Activated CD8-positive, alpha-beta T cell treated with anti-CD3 and anti-CD28 coated beads, Interleukin-2, amount 10 ng/mL, durations not matched to agents 7 days and 5 days (primary cell): ENCODE measurements at places on chromosomes 2 and 18. TPM values are rescaled to one million over a fixed set of nuclear protein-coding genes. Genes with fewer than 3 reads are reported as not detected.

DNA sequence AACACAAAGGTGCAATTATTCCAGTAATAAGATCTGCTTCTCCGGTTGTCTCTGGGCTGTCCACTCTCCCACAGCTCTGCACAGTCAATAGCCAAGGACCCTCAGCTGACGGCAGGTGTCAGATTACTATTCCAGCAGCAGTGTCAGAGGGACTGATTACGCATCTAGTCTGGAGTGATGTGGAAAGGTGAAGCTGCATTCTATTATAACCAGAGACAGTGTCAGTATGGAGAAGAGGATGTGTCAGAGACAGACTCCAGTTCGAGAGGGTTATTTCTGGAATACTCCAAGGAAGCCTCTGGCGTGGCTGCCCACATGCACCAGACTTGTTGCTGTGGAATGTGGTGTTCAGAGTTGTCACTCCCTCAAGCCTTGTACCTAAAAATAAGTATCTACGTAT lies 163.6 kb upstream of the TMEM200C start:
- no peak overlapping the region for H3K4me3 ChIP-seq
- no peak for DNase-seq
- no peaks in the 10 kb centered on the region for H3K27me3 ChIP-seq
- no peak overlapping the region for H3K27ac ChIP-seq
- H3K4me1 ChIP-seq = peaks cover 2% of the 10 kb centered on the region

GRCh38 chr2:213125646-213126347 lies 25.6 kb downstream of the IKZF2 start:
- no peak overlapping the region for H3K4me3 ChIP-seq
- no peaks in the 10 kb centered on the region for H3K27me3 ChIP-seq
- no peak overlapping the region for H3K27ac ChIP-seq
- H3K4me1 ChIP-seq = peaks cover 70% of the 10 kb centered on the region

DNA sequence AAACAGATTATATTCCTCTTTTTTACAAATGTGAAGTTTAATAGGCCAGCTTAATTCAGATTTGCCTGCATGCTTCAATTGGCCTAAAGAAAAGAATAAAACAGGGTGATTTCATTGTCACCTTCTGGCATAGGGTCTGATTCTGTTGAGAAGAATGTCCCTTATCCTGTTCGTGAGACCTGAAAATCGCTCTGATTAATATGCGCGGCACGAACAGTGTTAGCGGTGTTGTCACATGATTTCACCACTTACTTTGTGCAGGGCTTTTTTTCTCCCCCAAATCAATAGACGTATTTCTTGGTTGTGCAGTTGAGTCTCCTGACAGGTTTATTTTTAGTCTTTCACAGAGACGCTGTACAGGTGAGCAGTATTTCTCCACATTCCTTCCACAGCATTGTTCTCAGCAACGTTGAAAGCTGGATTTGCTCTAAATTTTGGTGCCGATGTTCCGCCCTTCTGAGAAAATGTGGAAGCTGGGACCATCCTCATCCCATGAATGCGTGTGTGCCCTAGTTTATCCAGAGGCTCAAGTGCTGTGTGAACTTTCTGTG lies 81.9 kb downstream of the ITGB1BP1 start:
- no peaks in the 10 kb centered on the region for H3K27me3 ChIP-seq
- no peak overlapping the region for H3K4me3 ChIP-seq
- no peaks in the 10 kb centered on the region for H3K36me3 ChIP-seq
- peaks cover 2% of the 10 kb centered on the region for H3K4me1 ChIP-seq

GRCh38 chr18:50992351-50992762 lies 24.5 kb downstream of the ELAC1 start:
- H3K4me1 ChIP-seq = no peaks in the 10 kb centered on the region
- no peak for DNase-seq
- H3K36me3 ChIP-seq = peaks cover 4% of the 10 kb centered on the region
- no peak overlapping the region for H3K27ac ChIP-seq

DNA sequence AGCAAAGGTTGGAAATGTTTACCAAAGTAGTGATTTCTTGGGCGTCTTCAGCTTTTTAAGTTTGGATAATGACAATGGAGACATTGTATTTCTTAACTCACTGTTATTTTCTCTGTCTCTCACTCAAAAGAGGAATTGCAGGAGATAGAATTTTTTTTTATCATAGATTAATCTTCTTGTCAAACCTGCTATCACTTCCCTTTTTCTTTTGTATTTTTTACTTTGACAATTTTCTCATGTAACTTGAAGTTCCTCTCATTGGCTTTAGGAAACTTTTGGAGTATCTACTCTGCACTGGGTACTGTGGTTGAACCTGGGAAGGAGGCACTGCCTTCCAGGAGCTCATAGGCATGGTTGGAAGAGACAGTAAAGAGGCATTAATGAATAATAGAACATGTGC lies 489.1 kb downstream of the CNTNAP5 start:
- no peak overlapping the region for H3K27ac ChIP-seq
- DNase-seq = no peak
- no peak overlapping the region for H3K4me3 ChIP-seq
- no peaks in the 10 kb centered on the region for H3K4me1 ChIP-seq
- no peaks in the 10 kb centered on the region for H3K27me3 ChIP-seq
- no peaks in the 10 kb centered on the region for H3K36me3 ChIP-seq

Gene CXCR1
- total RNA-seq = 0.55 TPM

- no peak for DNase-seq
- H3K4me1 ChIP-seq = no peaks in the 10 kb centered on the region
- no peak overlapping the region for H3K27ac ChIP-seq
- no peaks in the 10 kb centered on the region for H3K27me3 ChIP-seq
- H3K36me3 ChIP-seq = no peaks in the 10 kb centered on the region
- no peak overlapping the region for H3K4me3 ChIP-seq
Measured at GRCh38 chr2:36456227-36457175, 100.9 kb downstream of the CRIM1 start.

Gene TUBB8B
- not detected for total RNA-seq

Gene DAW1
- total RNA-seq = not detected

GRCh38 chr18:32271672-32272208 lies 81.9 kb downstream of the MEP1B start:
- H3K4me1 ChIP-seq = no peaks in the 10 kb centered on the region
- H3K27ac ChIP-seq = no peak overlapping the region
- peak; percentile 24 for DNase-seq
- H3K4me3 ChIP-seq = no peak overlapping the region
- peaks cover 8% of the 10 kb centered on the region for H3K27me3 ChIP-seq

DNA sequence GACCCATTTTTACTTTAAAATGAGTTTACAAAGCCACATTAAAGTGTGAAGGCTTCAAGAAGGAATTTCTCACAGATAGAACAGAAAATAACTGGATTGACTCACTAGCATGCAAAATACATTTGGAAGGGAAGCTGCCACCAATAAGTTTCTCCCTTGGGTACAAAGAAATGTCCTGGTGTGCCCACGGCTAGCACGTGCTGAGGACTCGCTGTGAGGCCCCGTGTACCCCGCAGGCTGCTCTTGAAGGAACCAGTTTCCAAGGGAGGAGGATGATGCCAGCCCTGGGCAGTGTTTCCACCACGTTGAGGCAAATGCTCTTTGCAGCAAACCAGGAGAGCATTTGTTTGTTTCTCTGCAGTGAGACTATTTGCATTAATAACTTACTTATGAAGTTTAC lies 207.3 kb downstream of the SH3RF3 start:
- DNase-seq = no peak
- no peak overlapping the region for H3K27ac ChIP-seq
- H3K27me3 ChIP-seq = peaks cover 2% of the 10 kb centered on the region
- H3K4me1 ChIP-seq = peaks cover 55% of the 10 kb centered on the region

DNA sequence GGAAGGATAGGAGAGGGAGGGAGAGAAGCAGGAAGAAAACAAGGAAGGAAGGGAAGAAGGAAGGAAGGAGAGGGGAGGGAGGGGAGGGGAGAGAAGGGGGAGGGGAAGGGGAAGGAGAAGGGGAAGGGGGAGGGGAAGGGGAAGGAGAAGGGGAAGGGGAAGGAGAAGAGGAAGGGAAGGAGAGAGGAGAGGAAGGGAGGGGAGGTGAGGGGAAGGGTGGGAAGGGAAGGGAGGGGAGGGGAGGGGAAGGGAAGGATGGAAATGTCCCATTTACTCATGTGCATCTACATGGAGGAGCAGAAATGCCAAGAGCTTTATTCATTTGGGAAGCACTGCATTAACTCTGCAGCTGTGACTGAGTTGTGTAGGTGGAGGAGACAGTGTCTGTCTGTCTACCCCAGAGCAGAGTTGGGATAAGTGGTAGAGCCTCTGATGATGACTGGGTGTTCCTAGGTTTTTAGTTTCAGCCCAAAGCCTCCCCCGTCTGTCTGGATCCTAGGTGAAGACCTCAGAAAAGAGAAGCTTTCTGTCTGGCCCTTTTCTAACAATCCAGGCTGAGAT lies 131.3 kb downstream of the COL6A3 start:
- H3K4me1 ChIP-seq = no peaks in the 10 kb centered on the region
- no peak overlapping the region for H3K4me3 ChIP-seq
- H3K27me3 ChIP-seq = peaks cover 6% of the 10 kb centered on the region

- no peak for DNase-seq
- no peak overlapping the region for H3K27ac ChIP-seq
- H3K36me3 ChIP-seq = no peaks in the 10 kb centered on the region
- no peaks in the 10 kb centered on the region for H3K27me3 ChIP-seq
- H3K4me1 ChIP-seq = no peaks in the 10 kb centered on the region
Measured at GRCh38 chr2:22885245-22885644, 499.7 kb upstream of the KLHL29 start.

DNA sequence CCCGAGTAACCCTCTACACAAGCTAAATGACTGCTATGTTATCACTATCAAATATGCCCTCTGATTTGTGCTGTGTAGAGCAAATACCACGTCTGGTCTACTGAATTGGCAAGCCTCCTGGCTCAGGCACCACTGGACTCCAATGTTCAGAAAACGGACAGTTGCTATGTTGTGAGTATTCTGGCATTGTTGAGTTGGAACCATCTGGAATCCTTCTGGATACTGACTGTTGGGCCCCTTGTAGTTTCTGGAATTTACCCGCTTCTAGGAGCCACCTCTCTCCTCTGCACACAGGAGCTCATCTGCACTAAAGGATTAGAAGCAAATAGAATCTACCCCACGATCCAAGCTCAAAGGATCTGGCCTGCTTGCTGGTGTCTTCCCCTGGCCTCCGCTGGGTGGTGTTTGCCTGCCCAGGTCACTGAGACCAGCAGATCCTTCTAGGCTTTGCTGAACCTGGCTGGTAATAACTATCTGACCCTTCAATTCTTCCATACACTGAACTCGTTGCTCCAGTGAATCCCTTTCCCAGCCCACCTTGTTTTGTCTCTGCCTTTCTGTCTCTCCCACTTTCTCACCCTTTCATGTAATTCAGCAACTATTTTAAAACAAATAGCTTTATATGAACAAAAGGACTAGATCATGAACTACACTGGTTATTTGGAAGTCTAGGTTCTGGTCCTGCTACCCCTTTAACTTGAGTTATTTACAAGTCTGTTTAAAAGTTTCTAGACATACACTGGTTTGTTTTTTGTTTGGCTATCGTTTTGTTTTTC lies 2.1 kb upstream of the HAAO start:
- H3K4me3 ChIP-seq = no peak overlapping the region
- DNase-seq = no peak
- H3K27me3 ChIP-seq = peaks cover 42% of the 10 kb centered on the region
- H3K36me3 ChIP-seq = no peaks in the 10 kb centered on the region
- H3K4me1 ChIP-seq = peaks cover 27% of the 10 kb centered on the region
- no peak overlapping the region for H3K27ac ChIP-seq

DNA sequence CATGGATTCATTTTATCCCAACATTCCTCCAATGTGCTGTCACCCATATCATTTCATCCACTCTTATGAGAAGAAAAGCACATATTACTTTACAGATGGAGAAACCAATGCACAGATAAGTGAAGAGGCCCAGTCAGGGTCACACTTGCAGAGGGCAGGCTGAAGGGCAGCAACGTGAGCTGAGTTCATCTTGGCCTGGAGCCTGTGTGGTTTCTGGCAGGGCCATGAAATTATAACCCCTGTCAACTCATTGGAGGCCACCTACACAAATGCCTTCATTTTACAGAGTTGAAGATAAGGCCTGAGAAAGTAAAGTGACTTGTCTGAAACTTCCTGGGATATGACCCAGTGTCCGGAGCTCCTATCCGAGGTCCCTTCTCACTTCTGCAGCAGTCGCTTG lies 88.4 kb upstream of the NRP2 start:
- peaks cover 6% of the 10 kb centered on the region for H3K27me3 ChIP-seq
- no peaks in the 10 kb centered on the region for H3K4me1 ChIP-seq
- H3K27ac ChIP-seq = no peak overlapping the region
- no peaks in the 10 kb centered on the region for H3K36me3 ChIP-seq
- H3K4me3 ChIP-seq = no peak overlapping the region

DNA sequence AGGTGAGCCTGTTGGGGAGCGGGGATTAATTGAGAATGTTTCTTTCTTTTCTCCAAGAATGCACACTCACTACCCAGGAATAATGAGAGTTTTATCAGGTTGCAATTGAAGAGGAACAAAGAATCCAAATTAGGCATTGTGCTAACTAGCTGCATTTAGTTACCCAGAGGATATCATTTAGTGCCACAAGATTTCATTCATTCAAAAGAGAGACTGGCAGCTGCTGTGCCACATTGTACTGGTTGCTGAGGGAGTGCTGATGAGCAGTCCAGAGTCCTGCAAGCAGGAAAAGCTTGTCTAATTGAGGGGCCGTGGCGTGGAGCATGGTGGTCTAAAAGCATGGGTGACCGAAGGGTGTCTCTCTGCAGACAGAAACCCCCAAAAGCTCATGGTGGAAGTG lies 97.6 kb downstream of the CTAGE1 start:
- no peak overlapping the region for H3K4me3 ChIP-seq
- H3K27me3 ChIP-seq = no peaks in the 10 kb centered on the region
- no peak for DNase-seq
- no peaks in the 10 kb centered on the region for H3K4me1 ChIP-seq
- H3K27ac ChIP-seq = no peak overlapping the region

Gene ADNP2
- 23.5 TPM for total RNA-seq

- H3K27me3 ChIP-seq = no peaks in the 10 kb centered on the region
- H3K36me3 ChIP-seq = no peaks in the 10 kb centered on the region
- H3K27ac ChIP-seq = no peak overlapping the region
- no peak for DNase-seq
- peaks cover 3% of the 10 kb centered on the region for H3K4me1 ChIP-seq
Measured at GRCh38 chr2:148954536-148954935, 79.5 kb downstream of the KIF5C start.

Gene CYP27C1
- not detected for total RNA-seq

Gene USP40
- total RNA-seq = 14.1 TPM

- no peaks in the 10 kb centered on the region for H3K4me1 ChIP-seq
- no peak overlapping the region for H3K4me3 ChIP-seq
- H3K36me3 ChIP-seq = no peaks in the 10 kb centered on the region
- no peaks in the 10 kb centered on the region for H3K27me3 ChIP-seq
- no peak overlapping the region for H3K27ac ChIP-seq
- no peak for DNase-seq
Measured at GRCh38 chr2:215553946-215554345, 118.1 kb upstream of the FN1 start.

Gene SATB2
- not detected for total RNA-seq

Gene GREB1L
- not detected for total RNA-seq

- no peak for DNase-seq
- H3K27me3 ChIP-seq = no peaks in the 10 kb centered on the region
- peaks cover 2% of the 10 kb centered on the region for H3K4me1 ChIP-seq
- no peak overlapping the region for H3K4me3 ChIP-seq
- no peaks in the 10 kb centered on the region for H3K36me3 ChIP-seq
Measured at GRCh38 chr18:22544626-22545025, 126.9 kb upstream of the CTAGE1 start.
